ENCODE measurements at places on chromosomes 1 and 21.

GRCh38 chr21:45856442-45856841, 125.1 kb upstream of the COL6A1 start:
- DNase-seq, result no peak

DNA sequence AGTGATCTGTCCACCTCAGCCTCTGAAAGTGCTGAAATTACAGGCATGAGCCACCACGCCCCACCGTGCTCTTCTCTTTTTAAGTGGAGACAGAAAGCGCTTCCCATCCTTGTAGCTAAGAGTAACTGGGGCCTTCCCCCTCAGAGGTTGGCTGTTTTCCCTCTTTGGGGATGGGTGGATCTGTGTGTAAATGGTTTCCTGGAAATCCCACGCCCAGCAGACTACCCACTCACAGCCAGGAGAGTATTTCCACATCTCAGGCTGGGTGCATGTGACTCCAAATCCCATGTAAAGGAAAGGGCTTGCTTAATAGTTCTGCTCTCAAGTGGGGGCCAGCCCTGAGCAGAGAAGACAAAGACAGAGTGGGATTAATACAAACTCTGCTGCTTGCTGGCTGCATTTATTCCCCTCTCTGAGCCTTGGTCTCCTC, 19.6 kb upstream of the TCEA3 start:
- no peak for DNase-seq

DNA sequence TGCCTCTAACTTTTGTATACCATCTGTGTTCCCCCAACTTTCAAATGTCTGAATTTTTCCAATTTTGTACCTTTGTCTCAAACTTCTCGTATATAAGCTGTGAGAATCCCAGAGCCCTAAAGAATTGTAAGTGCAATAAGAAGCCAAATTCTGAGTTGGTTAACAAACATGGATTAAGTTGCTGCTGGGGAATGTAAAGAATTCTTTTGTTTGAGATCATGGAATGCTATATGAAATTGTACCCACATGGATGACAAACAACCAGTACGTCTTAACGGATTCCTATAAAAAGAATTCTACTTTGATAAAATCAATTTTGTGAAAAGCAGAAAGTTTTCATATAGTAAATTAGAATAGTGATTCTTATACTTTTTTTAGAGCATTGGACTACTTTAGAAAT, 72.4 kb upstream of the CYP2J2 start:
- DNase-seq, result no peak

GRCh38 chr1:61579802-61580201, 145.1 kb downstream of the TM2D1 start:
- no peak for DNase-seq

DNA sequence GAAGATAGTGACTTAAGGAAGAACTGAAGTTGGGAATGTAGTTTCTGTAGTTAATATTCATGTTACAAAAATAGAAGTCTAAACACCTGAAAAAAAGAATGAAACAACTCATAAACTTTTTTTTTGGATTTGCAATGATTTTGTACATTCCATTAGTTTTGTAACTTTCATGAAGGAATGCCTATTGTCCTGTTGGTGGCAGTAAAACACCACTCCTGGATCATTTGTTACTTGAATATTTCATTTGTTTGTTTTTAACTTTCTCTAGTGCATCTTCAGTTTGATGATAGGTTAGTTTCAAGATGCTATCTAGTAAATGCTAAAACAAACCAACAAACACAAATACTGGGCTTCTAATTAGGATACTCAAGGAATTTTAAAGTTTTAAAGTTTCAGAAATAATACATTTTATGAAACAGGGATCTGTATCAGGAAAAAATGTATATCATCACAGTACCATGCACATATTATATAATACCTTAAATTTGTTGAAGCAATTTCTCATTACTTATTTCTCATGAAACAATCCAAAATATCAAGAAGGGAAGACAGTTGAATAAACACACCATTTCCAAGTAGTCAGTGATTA, 229.7 kb upstream of the CACYBP start:
- no peak for DNase-seq

DNA sequence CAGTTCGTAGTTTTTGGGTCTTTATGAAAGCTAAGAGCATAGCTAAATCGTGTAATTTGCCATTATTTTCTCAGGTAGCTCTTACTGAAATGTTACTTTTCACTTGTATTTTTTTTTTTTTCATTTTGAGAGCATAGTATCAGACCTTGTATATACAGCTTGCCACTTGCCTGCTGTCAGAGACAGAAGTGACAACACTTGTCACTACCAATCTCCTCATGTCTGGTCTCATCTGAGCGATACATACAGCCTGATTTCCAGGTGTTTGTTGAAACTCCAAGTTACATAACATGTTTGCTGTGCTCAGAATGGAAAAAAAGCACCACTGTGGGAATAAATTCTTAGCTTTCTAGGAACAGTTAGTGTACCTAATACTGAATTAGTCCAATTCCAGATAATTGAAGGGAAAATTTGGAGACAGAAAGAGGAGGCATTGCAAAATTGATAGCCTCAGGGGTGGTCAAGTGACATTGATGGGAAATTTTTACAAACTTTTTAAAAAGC, 621.4 kb upstream of the PKN2 start:
- no peak for DNase-seq

- DNase-seq, result no peak
Measured at GRCh38 chr1:160330119-160330518, 12.9 kb downstream of the COPA start.

- no peak for DNase-seq
Measured at GRCh38 chr1:161054805-161055204, 9.0 kb upstream of the USF1 start.

- no peak for DNase-seq
Measured at GRCh38 chr1:239676522-239677273, 290.3 kb downstream of the CHRM3 start.

GRCh38 chr1:193077991-193078390, 18.6 kb downstream of the RO60 start:
- DNase-seq, result no peak

GRCh38 chr1:218499011-218499691, 154.0 kb downstream of the TGFB2 start:
- DNase-seq, result no peak

DNA sequence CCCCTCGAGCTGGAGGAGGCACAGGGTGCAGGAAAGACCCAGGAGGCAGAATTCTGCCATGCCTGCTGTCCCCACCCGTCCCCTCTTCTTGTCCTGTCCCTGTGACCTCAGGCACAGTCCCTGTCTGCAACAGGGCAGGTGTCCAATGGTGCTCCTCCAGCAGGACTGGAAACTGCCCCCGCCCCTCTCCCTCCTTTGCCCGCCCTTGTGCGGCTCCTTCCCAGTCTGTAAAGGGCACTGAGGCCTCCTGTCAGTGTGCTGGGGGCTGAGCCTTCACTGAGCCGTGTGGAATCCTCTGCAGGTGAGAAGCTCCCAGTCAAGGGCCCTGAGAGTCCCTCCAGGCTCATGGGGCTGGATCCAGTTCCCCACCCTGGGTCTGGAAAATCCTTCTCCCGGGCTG, 28.9 kb downstream of the PRDM16 start:
- DNase-seq, result no peak

GRCh38 chr21:37665230-37666024, 250.8 kb downstream of the KCNJ6 start:
- no peak for DNase-seq

- no peak for DNase-seq
Measured at GRCh38 chr1:43620956-43621355, 29.0 kb upstream of the KDM4A start.

- DNase-seq, result peak; percentile 59
Measured at GRCh38 chr1:150973836-150974579, 627 bp downstream of the CERS2 start.

- DNase-seq, result no peak
Measured at GRCh38 chr1:66415866-66416265, 118.1 kb upstream of the SGIP1 start.

DNA sequence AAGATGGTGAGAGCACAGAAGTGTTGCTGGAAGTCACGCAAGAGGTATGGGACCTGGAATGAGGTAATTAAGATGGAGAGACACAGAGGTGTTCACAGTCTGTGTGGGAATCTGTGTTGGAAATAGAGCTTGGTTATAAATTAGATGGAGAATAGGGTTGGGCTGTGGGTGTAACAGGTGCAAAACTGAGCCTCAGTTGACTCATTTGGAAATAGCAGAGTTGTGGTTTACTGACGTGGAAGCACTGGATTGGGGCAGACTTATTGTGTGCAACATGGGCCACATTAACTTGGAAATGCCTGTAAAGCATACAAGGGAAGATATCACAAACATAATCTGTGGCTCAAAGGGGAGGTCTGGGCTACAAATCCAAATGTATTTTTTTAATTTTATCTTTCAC, 13.0 kb downstream of the CAMSAP2 start:
- peak; percentile 25 for DNase-seq

DNA sequence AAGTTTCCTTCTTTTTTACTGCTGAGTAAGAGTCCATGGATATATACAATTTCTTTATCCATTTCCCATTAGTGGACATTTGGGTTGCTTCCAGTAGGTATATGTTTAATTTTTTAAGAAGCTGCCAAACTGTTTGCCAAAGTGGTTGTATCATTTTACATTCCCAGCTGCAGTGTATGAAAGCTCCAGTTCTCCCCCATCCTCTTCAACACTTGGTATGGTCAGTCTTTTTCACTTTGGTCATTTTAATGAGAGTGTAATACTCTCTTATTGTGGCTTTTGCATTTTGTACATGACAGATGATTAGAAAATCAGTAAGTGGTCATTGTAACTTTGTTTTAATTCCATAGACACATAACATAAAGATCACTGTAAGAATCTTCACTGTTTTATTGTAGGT, 22.5 kb downstream of the DOP1B start:
- DNase-seq, result no peak

- DNase-seq, result no peak
Measured at GRCh38 chr1:228911225-228912210, 176.2 kb downstream of the RHOU start.

GRCh38 chr1:51610637-51611036, 6.3 kb upstream of the OSBPL9 start:
- DNase-seq, result no peak

DNA sequence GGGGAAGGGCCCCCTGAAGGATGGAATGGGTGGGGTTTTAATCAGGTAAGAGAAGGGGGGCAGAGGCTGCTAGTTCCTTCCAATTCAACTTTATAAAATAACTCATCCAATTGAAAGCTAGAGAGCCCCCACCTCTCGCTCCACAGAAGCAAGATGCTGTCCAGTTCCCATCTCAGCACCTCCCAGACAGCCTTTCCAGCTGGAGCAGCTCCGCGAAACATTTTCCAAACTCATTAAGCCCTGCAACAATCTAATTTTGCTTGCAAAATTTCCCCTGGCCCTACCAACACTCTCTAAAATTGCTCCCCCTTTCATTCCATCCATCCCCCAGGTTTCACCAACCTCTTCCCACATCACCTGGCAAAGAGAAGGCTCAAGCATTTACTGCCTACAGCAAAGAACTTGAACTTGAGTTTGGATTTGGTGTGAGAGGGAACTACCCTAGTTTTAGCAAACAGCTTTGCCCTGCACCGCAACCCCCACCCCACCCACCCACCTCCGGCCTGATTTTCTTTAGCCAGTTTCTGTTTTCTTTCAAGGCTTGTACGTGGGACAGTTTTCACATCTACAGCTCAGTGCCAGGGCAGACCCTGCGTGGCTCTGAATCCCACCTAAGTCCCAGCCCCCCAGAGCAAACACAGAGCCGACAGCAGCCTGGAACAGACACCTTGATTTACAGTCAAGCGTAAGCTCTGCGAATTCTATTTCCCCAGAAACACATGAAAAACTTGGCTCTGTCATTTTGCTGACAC, 46.7 kb downstream of the SYF2 start:
- DNase-seq, result no peak
